Stromal cell of bone marrow (primary cell): ENCODE measurements at places on chromosomes 12 and 14.

DNA sequence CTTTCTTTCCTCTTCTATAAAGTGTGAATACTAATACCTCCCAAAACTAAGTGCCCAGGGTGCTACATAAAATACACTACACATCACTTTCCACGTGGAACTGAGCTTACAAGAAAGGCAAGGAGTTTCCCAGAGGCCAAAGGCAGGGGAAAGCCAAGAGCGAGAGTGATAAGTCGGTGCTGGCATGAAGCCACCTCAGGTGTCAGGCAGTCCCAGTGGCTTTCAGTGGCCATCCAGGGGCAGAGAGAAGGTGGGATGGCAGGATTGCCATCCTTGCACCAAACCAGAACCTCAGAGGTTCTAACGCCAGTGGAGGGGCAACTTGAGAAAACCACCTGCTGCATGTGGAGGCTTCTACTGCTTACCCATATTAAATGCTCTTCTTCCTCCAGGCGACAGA, 79.7 kb upstream of the DIO3 start:
- DNase-seq: no peak

DNA sequence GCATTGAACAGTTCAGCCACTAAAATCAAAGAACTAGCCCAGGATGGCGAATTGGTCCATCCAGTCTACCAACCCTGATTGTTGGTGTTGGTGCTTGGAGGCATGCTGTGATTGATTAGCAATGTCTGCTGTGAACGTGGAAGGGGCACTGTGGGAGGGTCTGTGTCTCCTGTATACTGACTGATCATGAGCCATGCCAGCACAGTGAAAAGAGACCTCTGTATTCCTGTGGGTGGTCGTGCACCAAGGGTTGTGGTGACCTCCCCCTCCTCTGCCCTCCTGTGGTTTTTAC, 63.0 kb upstream of the DLK1 start:
- no peak for DNase-seq

GRCh38 chr14:105866841-105867321, 340.5 kb downstream of the TMEM121 start:
- no peak for DNase-seq

GRCh38 chr12:71652656-71653055, 11.0 kb downstream of the ZFC3H1 start:
- no peak for DNase-seq

DNA sequence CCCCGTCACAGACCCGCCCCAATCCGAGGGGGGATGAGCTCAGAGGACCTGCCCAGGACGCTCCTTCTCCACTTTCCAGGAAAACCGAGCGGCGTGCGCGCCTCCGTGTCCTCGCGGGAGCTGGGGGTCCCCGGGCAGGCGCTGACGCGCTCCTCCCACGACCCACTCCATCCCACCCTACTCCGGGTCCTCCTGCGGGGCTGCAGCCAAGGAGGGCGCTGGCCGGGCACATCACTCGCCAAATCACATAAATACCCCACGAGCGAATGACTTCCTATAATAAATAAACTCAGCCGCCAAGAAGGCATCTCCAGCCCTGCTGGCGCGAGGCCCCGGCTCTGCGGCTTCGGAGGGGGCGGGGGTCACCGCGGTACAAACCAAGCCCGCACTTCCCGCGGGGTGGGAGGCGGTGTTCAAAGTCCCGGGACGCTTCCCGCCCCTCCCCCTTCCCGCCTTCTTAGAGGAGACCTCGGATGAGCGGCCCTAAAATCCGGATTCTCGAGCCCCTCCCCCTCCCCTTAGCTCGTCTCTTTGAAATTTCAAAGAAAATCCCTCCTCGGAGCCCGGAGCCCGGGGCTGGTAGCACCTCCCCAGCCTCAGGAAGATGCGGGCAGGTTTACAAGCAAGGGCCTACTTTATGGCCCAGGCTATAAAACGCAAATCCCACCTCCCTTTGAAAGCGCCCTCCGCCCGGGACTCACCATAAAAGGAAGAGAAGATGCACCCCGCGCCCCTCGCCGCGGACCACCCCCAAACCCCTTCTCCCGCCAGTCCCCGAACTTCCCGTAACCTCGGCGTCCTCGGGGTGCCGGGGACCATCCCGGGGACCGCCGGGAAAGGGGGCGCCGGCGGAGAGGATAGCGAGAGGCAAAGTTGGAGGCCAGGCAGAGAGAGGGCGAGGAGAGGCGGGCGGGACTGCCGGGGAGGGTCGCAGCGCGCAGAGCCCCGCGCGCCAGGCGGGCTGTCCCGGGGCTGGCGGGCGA, 712 bp upstream of the FZD10 start:
- no peak for DNase-seq

DNA sequence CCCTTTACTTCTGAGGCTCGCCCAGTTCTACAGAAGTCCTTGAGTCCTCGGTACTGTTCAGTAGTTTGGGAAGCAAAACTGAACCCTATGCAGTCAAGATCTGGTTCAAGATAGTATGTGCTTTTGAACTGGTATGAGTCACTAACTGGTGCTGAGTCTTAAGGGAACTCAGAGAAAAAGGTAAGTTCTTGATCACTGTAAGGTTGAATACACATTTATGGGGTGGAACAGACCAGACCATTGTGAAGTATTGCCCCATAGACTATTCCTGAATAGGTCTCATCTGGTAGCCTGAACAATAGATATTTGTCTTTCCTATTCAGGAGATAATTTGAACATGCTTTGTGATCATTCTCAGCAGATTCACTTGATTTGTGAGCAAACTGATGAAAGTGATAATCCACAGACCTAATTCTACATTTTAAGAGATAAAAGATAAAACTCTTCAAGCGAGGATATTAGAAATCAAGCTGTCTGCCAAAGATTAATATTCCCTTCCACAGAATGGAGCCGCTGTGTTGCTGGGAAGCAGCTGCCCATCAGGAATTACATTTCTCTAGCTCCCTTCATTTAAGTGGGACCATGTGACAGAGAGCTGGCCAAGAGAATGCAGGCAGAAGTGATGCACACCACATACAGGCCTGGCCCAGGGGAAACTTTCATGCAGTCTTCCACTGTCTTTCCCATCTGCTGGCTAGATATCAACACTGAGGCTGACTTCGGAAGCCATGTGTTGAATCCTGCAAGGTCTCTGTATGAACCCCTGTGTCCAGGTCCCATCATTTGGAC, 369.8 kb upstream of the GARIN6 start:
- no peak for DNase-seq

DNA sequence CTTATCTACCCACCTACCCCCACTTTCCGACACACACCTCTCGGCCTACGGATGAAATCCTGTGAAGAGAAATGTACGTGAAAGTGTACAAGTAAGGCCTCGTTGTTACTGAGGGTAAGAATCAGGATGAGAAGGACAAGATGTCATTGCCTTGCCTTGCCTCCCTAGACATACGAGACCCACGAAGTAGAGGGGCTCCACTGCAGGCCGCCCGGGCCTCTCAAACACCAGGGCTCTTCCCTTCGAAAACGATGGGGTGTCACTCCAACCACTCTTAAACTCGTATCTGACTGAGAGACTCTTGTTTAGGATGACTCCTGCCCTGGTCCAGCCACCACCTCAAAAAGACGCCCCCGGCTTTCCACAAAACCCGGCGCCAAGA, 498 bp downstream of the RACGAP1 start:
- no peak for DNase-seq

DNA sequence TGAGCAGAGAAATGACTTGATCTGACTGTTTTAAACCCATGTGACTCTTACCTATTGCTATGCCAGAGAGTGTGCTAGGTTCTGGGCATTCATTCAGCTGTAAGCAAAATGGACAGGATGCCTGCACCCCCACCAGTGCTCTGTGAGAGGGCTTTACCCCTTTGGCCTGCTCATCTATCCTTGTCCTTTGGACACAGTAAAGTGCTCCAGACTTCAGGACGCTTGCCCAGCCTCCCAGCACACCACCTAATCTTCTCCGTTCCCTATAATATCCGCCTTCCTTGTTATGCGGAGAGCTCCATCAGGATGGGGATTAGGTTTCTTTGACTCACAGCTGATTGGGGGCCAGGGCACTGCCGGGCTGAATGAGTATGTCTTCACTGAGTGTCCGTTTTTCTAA, 4.4 kb upstream of the ZNF839 start:
- DNase-seq: no peak

DNA sequence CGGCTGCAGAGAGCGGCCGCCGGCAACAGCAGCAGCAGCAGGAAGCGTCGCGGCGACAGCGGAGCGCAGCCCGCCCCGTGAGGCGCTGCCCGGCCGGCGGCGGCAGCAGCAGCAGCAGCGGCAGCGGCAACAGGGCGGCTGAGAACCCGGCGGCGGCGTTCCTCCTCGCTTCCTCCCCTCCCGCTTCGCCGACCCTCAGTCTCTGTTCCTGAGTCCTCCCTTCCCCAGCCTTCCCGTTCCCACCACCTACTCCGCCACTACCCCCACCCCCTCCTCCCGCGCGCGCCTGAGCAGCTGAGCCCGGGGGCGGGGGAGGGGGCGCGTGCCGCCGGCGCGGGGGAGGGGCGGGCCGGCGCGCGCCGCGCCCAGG, 310 bp downstream of the BICDL1 start:
- DNase-seq: no peak

- no peak for DNase-seq
Measured at GRCh38 chr14:90715993-90716392, 100.2 kb downstream of the TTC7B start.

- DNase-seq: peak; percentile 40
Measured at GRCh38 chr12:94133964-94134795, 14.2 kb upstream of the PLXNC1 start.

DNA sequence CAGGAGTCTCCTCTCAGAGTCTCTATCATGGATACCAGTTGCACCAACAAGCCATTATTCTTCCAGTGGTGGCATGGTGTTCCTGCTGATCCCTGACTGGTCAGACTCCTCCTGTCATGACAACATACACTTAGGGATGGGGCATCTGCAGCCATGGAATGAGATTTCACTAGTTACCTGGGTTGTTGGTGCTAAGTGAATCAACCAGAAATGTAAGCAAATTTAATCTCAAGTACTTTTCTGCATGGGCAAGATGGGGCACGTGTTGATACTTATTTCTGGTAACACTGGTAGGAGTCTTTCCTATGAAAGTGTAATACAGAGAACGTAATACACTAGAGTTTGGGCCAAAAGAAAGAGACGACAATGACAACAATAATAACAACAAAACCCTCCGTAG, 211.5 kb upstream of the FOXN3 start:
- no peak for DNase-seq

DNA sequence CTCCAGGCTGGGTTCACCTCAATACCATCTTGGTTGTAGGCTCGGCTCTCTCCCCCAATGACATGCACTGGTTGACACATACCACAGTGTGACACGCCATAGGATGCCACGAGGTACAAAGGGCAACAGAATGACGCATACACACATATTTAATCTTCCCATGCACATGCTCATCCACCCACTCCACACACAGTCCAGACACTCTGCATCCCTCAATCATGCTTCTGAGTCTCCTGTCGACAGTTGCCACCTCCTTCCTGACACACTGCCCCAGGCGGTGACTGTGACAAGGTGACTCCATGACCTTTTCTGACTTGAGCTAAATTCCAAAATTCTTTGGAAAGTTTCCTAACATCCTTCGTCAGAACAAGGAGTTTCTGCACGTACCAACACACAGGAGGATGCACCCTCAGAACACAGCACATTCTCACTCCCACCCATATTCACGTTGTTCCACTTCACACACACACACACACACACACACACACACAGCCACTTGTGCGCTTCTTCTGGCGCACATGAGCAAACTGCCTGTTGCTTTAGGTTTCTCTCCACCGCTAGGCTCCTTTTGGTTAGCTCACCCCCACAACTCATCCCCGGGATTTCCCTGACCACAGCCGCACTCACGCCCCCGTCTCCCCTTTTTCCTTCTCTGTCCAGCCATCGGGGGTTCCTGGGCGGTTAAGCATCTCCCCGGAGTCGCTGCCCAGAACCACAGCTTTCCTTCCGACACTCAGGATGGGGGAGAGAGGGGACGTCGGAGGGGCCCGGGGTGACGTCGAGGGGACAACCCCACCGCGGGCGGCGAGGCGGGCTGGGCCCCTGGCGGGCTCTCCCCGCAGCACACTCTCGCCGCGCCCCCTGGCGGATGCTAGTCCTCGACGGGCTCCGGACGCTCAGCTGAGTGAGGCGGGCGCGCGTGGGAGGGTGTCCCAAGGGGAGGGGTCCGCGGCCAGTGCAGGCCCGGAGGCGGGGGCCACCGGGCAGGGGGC, 536 bp upstream of the WNT1 start:
- DNase-seq: no peak

GRCh38 chr12:112854344-112854743, 52.4 kb upstream of the OAS1 start:
- no peak for DNase-seq

DNA sequence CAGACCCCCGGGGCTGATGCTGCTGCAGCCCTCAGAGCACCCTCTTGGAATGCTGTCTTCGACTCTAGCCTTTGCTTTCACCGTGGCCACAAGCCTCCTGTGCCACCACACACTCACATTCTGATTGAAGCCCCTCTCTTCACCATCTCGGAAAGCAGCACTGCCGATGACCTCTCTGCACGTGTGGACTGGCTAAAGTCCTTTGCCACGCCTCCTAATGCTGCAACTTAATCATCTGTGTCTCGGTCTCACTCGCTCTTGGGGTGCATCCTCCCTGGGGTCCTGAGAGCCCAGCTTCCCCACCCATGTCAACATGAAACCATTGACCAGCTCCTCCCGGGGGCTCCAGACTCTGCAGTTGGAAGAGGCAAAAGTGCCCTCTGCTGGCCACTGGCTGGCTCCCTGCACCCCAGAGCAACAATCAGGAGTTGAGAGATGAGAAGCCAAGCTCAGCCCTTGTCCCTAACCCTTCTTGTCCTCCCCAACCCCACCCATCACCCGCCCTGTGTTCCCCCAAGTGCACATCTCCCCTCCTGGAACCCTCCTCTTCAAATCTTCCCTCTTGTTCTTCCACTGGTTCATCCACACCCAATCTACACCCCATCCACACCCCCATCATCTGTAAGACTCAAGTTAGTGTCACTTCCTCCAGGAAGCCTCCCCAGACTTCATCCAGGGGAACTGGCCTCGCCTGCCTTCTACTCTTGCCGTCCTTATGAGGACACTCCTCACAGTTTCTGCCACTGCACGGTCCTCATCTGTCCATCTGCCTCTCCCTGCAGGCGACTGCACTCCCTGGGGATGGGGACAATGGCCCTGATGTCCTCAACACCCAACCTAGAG, 23.6 kb upstream of the FAM181A start:
- no peak for DNase-seq

- peak; percentile 95 for DNase-seq
Measured at GRCh38 chr12:45273717-45274271, 57.9 kb downstream of the ANO6 start.

DNA sequence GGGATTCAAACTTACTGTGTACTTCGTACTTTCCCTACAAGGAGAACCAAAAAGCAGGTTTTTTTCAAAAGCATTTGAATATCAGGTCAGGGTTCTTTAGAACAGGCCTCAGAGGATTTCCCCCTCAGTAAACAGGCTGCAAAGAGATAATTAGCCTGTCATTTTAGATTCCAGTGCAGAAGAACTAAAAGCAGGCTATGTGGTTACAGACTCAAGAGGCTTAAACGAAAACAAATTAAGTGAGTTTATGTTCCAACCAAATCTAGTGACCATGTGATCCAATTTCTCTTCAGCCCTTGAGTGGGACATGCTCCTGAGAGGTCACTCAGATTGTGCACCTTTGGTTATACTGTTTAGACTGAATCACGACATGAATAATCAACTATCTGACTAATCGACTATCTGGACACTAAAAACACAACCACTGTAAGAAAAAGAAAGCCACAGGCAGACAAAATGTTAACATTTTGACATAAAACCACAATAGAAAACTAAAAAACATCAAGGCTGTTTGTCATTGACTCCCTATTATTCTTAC, 4.5 kb downstream of the TMED8 start:
- peak; percentile 18 for DNase-seq
